Stimulated activated CD4-positive, alpha-beta T cell treated with anti-CD3 and anti-CD28 coated beads, Interleukin-12 subunit alpha, Interleukin-12 subunit beta, amount 100 ng/mL, for 48 hours (primary cell): ENCODE measurements at places on chromosomes 5 and 9.

- no peak for DNase-seq
These were observed 5.5 kb upstream of the COL27A1 start for GRCh38 chr9:114149765-114150340.

DNA sequence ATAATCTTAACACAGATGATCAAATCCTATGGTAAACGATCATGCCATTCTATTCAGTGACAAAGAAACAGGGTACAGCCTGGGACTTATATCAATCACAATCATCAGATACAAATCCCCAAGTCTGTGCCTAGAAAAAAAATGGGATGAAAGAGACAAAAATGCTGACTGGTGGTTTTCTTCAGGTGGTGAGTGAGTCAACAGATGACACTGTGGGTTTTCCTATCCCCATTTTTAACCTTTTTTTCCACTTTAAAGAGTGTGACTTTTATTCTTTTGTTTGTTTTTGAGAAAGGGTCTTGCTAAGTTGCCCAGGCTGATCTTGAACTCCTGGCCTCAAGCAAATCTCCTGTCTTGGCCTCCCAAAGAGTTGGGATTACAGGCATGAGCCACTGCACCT lies 3.2 kb downstream of the CIZ1 start:
- no peak for DNase-seq

DNA sequence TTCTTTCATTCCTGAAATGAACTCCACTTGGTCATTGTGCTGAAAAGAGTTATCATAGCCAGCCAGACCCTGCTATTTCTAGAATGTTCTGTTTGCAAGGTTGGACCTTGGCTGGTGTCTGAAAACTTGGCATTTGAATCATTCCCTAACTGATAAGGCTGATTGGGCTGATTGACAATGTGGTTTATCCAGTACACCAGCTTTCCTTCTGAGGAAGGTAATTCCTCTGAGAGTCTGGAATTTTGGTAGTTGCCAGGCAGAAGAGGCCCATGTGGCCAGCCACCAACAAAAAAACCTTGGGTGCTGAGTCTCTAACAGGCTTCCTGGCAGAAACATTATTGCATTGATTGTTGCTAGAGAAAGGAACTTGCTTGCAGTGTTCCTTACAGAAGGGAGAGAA lies 15.3 kb downstream of the SEC61B start:
- DNase-seq: no peak

DNA sequence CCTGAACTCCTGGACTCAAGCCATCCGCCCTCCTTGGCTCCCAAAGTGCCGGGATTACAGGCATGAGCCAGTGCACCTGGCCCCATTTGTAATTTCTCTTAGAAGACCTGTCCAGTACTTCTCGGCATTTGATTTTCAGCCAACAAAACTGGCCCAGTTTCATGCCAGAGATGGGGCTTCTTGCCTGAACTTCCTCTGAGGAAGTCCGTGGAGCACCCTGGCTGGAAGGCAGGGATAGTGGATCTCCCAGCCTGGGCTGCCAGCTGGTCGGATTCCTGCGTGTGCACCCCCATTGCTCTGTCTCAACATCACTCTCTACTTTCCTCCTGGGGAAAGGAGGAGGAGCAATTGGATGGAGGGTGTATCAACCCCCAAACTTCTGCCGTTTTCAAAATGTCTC lies 39.0 kb downstream of the FAM78A start:
- DNase-seq: no peak

- no peak for DNase-seq
These were observed 117.9 kb downstream of the NXNL2 start for GRCh38 chr9:88652876-88653275.

- no peak for DNase-seq
These were observed 19.3 kb downstream of the ISOC1 start for GRCh38 chr5:129113867-129114266.

GRCh38 chr9:90459321-90459720 lies 183.3 kb downstream of the DIRAS2 start:
- DNase-seq: no peak

DNA sequence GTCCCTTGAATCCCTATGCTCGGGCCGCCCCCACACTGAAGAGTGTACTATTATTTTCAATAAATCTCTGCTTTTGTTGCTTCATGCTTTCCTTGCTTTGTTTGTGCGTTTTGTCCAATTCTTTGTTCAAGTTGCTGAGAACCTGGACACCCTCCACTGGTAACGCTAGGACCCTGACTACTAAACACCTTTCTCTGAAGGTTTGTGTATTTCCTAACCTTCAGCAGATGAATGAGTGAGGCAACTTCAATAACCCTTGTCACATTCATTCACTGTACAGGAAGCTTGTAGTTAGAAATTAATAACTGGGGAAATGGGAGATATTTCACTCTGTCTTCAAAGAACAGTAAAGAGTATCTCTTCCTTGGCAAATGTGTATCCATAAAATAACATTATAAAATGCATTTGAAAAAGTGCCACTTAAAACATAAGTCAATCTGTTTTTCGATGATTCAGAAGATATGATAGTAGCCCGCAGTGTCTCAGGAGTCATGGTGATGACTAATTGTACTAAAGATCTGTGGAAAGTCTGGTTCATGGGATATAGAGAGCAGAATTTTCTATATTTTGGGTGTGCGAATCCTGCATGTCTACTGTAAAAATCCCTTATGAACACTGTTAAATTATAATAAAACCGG lies 43.2 kb upstream of the ANKH start:
- no peak for DNase-seq

DNA sequence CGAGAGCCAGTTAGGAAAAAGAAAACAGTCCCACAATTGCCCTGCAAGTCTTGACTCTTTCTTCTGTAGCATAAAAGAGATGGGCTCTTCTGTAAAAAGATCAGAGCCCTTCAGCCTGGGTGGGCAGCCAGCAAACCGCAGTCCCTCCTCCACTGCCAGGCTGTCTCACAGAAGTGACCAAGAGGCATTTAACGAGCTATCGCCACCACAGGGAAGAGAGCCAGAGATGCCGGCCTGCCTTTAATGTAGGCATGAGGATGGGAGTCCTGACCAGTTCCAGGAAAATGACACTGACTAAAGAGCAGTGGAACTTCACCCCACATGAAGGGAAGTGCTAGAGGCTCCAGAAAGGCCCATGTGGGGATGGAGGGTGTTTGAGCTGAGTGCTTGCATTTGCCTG lies 264.6 kb downstream of the NDUFS4 start:
- no peak for DNase-seq

DNA sequence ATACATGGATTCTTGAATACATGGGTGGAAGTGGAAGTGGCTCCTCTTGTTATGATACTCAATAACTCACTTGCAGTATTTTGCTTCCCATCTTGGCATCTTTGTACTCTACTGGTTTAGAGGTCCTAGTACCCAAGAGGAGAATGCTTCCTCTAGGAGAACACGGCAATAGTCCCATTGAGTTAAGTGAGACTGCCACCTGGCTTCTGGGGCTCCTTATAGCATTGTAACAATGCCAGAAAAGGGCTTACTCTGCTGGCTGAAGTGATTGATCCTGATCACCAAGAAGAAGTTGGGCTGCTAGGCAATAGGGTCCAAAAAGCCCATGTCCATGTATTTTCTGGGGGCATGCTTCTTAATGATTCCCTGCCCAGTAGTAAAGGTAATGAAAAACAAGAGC lies 627.6 kb upstream of the SGCD start:
- DNase-seq: no peak
